ENCODE measurements at places on chromosomes 1 and 21. TPM values are rescaled to one million over a fixed set of nuclear protein-coding genes. Genes with fewer than 3 reads are reported as not detected.

DNA sequence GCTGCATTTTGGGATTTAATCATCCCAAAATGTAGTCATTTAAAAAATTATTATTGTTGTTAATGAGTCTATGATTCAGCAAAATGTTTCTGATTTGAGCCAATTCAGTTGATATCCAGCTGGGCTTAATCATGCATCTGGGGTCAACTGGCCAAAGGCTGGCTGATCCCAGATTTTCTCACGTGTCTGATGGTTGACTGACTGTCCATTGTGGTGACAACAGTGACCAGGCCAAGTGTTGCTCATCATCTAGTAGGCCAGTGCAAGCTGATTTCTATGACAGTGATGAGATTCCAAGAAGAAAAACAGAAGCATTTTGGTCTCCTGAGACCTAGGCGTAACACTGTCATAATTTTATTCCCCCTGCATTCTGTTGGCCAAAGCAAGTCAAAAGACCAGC, 80.1 kb upstream of the ZC3H11B start:
- DNase-seq = no peak

TP73 gene
- under 0.01 TPM for total RNA-seq

DNA sequence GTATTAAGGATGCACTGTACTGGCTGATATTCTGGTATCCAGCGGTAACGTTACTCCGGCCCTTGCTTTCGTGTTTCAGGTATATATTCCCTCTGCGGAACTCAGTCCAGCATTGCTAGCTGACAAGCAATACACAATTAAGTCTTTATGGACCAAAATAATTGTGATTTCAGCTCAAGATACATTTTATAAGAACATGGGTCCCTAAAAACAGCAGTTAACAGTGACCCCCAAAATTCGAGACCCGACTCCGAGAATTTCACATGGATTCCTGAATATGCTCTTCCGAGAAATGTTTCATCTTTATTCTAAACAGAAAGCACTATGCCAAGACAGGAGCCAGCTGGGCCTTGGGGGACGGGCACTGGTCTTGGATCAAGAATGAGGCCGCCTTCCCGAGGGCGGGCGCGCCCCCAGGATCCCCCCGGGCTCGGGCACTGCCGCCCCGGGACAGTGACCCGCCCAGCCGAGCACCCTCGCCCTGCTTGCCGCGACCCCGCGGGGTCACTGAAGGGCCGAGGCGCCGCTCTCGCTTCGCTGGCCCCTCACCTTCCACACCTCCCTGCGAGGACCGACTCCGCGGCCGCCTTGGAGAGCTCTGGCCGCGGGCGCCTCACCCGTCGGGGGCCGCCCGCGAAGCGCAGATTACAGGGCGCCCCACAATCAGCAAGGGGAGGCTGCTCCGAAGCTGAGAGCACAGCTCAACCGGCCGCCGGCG, 610 bp downstream of the SCYL3 start:
- no peak for DNase-seq

SLC25A34 gene
- total RNA-seq = 0.26 TPM

TRIM63 gene
- not detected for total RNA-seq

GRCh38 chr1:8472668-8473067, 154.8 kb downstream of the SLC45A1 start:
- DNase-seq = no peak
